ENCODE measurements at places on chromosomes 5 and 9.

DNA sequence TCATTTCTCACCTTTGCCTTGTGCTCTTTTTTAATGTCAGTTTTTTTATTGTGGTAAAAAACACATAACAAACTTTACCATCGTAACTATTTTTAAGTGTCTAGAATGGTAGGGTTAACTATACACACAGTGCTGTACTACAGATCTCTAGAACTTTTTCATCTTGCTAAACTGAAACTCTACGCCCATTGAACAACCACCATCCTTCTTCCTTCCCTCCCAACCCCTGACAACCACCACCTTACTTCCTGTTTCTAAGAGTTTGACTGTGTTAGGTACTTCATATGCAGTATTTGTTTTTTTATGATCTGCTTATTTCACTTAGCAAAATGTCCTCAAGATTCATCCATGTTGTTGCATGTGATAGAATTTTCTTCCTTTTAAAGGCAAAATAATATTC lies 54.9 kb downstream of the PSAT1 start:
- DNase-seq: no peak

DNA sequence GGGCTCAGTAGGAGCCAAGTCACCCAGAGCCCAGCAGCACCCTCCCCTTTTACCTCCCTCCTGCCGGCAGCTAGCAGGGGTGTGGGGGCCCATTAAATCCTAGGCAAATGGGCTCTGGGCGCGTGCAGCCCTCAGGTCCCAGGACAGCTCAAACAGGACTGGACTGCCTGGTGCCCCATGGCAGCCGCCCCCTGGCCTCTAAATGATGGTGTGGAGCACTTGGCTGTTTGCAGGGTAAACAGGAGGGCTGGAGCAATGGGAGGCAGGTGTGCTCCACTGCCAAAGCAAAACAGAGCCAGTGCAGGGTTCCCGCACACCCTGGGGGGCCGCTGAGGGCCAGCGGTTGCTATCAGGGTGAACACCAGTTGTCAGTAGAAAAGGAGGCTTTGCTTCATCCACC lies 55.9 kb upstream of the C5orf58 start:
- no peak for DNase-seq

GRCh38 chr9:108666240-108666784 lies 189.5 kb downstream of the ACTL7B start:
- DNase-seq: no peak

DNA sequence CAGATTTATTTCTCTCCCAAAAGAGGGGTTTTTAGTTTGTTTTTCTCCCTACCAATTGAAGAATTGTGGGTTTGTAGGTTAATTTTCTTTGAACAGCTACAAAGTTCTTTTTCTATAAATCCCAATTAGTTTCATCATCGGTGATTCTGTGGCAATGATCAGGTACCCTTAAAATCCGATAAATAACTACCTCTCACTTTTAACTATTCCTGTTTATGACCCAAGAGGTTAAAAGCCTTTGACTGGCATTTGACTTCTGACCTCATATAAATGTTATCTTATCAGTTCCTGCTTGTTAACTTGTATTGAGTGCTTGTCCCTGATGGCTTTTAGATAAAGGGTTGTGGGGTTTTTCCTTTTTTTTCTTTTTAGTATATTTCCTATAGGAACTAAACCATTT lies 124.4 kb upstream of the TMEM161B start:
- no peak for DNase-seq

DNA sequence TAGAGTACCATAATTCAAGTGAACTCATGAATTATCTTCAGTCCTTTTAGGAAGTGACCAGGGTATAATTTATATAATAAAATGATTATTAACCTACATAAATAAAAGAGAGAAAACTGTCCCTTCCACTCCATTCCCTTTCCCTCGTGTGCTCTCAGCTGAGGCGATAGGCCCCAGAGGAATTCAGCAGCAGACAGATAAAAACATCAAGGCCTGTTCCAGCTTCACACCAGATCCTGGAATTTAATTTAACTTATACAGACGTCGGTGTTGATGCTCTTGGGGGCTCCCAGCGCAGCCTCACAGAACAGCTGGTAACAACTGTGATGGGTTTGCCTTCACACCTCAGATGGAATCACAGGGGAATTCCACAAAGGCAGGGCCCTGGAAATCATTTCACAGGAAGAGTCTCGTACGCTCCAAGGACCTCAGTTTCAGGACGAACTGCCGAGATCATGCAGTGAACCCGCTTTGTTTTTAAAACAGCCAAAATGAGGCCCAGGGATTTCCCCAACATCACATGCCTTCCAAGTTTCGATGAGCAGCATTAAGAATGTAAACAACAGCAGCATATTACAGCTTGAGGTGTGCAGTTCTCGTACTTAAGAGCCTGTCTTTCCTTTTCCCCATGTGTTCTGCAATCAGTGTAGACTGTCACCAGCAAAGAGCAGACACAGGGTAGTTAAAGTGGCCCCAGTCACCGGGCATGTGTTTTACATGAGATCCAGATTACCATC lies 73.6 kb upstream of the ALDH1B1 start:
- no peak for DNase-seq

GRCh38 chr9:126126807-126127206 lies 199.8 kb upstream of the MVB12B start:
- DNase-seq: no peak

DNA sequence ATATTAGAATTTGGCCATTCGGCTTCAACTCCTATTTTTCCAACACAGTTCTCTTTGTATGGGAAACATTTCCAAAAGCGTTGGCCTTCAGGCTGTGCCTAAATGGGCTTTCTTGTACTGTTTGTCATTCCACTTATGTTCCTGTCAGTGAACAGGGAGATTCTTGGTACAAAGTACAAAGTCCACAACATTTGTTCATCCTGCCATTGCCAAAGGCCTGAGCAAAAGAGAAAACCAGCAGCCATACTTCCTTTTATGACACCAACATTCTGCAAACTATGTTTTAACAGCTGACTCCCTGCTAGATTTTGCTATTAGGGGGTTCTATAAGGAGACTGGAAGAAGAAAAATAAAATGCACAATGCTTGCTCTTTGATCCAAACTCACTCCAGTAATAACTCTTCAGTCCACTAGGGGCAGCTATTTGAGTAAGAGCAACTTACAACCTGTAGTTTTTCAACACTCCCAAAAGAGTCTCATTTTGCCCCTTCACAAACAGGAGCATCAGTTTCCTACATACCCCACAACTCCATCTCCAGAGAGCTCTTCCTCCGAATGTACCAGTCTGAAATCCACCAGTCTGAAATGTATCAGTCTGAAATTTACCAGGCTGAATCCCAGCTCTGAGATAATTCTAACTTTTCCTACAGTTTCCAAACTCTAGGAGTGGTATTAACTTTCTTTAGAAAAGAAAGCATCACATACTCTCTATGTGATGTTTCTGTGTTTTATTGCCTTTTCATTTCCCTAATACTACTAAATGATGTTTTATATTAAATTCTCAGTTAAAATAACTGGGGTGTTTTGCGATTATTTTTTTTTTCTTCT lies 693.8 kb downstream of the DNAH5 start:
- no peak for DNase-seq

- DNase-seq: no peak
Observed at GRCh38 chr9:5688109-5688508, 59.2 kb downstream of the RIC1 start.

DNA sequence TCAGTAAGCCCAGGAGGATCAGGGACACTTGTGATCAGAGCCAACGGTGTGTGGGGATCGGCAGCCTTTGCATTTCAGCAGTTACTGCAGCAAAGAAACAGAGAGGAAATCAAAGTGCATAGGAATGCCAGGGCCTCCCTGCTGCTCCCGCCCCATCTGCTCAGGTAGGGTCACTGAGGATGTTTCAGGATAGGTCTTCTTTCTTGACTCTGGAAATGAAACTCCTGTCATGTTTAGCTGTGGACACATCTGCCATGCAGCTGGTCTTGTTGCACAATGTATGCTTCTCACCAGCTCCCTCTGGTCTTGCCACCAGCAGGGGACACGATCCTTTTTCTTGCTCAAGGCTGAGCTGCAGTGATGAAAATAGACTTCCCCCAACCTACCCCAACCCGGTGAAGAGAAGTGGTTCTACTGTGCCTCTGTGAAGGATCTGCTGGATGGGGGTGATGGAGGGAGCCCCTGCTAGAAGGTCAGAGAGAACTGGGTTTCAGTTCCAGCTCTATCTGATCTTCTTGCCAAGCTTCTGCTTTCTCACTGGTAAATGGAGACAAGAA lies 185.2 kb upstream of the KLF4 start:
- DNase-seq: no peak

DNA sequence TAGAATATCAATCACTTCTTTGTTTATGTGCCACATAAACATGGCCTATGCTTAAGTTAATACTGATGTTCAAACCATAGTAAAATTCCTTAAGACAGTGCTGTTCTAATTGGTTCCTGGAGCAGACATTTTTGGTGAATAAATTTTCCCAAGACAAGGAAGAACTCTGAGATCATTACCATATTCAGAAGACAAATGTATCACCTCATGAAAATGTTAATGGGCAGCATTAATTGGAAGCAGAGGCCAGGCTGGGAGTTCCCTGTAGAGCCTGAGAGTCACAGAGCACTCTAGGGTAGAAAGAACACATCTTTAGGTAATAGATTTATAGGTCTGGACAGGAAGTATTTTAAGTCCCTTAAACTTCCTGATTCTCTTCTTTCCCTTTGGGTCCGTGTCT lies 240.2 kb downstream of the MAN2A1 start:
- DNase-seq: no peak

- no peak for DNase-seq
Observed at GRCh38 chr5:74042959-74043358, 417.0 kb downstream of the ARHGEF28 start.

DNA sequence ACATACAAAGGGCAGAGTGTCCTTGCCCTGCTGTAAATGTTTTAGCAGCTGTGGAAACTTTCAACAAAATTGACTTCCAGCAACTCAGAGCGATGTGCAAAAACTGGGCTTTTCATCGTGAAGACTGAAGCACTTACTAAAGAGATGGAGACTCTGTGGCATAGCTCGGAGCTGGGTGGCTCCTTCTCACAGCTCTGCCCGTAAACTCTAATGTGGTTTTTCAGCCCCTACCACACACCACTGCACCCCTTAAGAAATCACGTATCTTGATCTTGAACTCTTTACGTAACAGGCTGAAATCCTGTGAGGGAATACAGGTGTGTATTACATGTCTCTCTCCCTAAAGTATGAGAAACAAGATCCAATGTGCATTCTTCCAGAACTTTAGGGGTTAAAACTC lies 124.4 kb downstream of the MEF2C start:
- no peak for DNase-seq

GRCh38 chr5:18395126-18396110 lies 761.2 kb downstream of the TAF11L14 start:
- no peak for DNase-seq

Measured in NCI-H187 (cell line).